ENCODE measurements at places on chromosomes 7 and 10. TPM values are rescaled to one million over a fixed set of nuclear protein-coding genes. Genes with fewer than 3 reads are reported as not detected.

SEPHS1 gene
- 25.1 TPM for total RNA-seq

TMEM225B gene
- total RNA-seq = 0.52 TPM

CPED1 gene
- total RNA-seq = 14.6 TPM

BICC1 gene
- 25.6 TPM for total RNA-seq

SPACDR gene
- total RNA-seq = not detected

TRPV5 gene
- not detected for total RNA-seq

SPRN gene
- total RNA-seq = 0.52 TPM

ZNF117 gene
- 9.9 TPM for total RNA-seq

NODAL gene
- total RNA-seq = not detected

GRM3 gene
- total RNA-seq = under 0.01 TPM

ERLIN1 gene
- 19.3 TPM for total RNA-seq

GUSB gene
- total RNA-seq = 32.9 TPM

MOGAT3 gene
- total RNA-seq = not detected

AKR1C2 gene
- 4.2 TPM for total RNA-seq

ZNF138 gene
- total RNA-seq = 5.7 TPM

IFIT1B gene
- 2.1 TPM for total RNA-seq

ADAMTS14 gene
- total RNA-seq = 5.7 TPM

GPR146 gene
- 5.2 TPM for total RNA-seq

SEMA3A gene
- total RNA-seq = 24.5 TPM

Measured in skeletal muscle tissue (tissue), 5 donors.